ENCODE measurements at places on chromosomes 4 and X.

DNA sequence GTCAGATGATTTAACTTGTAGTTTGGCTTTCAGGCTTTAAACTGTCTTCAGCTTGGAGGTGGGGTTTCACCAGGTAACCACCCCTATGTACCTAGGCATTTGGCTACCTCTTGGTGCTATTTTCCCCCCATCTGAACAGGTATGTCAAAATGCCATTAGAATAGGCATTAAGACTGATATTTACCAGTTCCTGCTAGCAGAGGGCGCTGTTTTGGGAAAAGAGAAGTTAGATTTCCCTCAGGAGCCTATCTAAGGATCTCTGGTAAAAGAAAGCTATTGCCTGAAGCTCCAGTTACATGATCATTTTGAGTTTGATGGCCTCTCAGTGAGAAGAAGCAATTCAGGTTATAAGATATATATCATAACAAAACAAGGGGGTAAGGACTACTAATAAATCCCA, 879.1 kb downstream of the SH3BGRL start:
- DNase-seq, result no peak

GRCh38 chr4:947491-947971, 15.3 kb downstream of the TMEM175 start:
- DNase-seq, result no peak

DNA sequence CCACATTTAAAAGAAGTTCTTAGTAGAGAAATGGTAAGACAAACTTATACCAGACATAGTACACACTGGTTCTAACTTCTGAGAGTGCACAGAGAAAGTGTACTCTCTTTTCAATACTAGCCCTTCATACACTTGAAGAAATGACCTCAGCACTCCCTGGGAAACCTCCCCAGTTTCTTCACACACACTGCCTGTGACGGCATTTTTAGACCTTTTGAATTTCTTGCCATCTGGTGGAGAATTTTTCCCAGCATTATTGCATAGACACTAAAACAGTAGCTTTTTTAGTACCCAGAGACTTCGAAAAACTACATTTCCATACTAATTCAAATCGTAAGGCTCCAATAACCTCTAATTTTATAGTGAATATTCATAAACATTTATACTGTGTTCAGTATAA, 341.6 kb upstream of the MAOA start:
- no peak for DNase-seq

GRCh38 chr4:18398661-18399060, 377.1 kb upstream of the LCORL start:
- no peak for DNase-seq

DNA sequence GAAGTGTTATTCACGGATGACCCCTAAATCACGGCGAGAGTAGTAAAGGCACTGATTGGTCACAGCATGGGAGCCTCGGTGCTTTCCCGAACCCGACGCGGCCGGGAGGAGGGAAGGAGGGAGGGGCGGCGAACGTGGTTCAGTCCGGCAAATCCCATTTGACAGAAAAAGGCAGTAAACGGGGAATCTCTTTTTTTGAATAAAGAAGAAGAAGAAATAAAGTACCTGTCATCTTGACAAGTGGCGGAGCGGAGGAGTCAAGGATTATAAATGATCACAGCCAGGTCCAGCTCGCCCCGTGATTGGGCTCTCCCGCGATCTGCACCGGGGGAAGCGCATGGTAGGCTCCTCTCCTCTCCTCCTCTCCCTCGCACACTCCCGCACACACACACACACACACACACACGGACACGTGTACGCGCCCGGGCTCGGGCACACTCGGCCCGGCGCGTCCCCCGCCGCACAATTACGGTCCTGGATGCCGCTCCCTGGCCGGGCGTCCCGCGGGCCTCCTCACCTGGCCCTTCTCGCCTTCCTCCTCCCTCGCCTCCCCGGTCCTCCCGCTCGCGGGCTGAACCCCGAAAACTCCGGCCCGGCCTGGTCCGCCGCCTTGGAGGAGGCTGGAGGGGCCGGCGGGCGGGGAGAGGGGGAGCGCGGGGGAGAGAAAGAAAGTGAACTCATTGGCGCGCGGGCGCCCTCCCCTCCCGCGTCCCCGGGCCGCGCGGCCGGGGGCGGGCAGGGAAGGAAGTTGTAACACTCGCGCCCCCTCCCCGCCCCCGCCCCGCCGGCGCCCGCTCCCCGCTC, 99.2 kb upstream of the TENM3 start:
- DNase-seq, result peak; percentile 19

DNA sequence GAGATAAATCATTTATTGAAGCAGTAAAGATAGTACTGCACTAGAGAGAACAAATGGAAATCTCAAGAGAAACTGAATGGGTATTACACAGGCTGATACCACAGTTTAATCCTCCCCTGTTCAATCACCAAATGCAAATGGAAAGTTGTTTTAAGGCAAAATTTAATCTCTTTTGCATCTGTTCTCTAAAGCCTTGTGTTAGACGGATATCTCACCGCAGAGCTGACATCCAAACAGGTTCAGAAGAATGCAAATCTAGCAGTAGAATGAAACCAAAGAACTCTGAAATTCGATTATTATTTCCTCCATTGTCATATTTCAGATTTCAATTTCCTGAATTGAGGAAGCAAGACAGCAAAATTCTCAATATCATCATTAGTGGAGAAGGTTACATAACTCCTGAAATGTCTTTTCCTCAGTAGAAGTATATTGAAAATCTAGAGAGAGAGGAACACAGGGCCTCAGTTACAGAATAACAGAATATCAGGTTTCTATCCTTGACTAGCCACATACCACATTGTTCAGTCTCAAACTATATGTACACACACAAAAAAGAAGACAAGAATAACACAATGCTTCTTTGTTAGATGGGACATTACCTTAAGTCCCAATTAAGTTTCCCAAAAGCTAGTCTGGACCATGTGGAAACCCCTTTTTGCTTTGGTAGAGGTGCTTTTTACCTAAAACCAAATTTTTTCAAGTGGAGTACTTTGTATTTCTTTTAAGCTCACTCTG, 94.1 kb upstream of the BANK1 start:
- DNase-seq, result no peak

DNA sequence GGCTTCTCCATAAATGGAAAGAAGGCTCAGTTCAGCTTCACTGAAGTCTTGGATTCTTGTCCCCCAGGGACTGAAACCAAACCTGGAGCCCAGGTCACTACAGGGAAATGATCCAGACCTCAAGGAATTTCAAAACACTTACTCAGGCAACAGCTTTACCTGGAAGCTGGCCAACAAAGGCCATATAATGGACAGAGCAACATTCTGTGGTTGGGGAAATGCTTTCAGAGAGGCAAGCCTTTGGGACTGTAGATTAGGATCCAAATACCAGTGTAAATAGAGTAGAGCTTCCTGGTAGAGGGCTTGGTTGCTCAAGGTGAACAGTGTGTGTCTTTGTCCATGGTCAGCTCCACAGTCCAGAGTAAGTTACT, 57.0 kb upstream of the PROM1 start:
- DNase-seq, result peak; percentile 70

DNA sequence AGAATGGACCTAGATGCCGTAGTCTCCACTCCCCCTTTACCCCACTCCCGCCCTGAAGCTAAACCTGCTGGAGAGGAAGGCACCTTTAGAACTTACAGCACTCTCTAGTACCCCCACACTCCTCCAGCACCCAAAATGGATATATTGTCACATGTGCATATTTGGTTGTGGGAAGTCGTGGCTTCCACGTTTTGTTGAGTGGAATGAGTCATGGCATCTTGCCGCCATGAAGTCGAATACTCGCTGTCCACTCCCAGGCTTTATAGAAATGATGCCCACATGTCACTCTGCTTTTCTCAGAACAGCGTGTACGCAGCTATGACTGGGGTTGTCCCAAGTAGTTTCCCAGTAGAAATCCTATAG, 545 bp downstream of the ABCE1 start:
- DNase-seq, result peak; percentile 29

- DNase-seq, result no peak
Measured at GRCh38 chrX:39613482-39613995, 484.2 kb downstream of the BCOR start.

Data from HFF-Myc (cell line).